Muscle of leg (tissue), 16 donors: ENCODE measurements at places on chromosomes 13 and 19. TPM values are rescaled to one million over a fixed set of nuclear protein-coding genes. Genes with fewer than 3 reads are reported as not detected.

The DAND5 gene
- total RNA-seq, result 0.04 TPM

- DNase-seq, result no peak
- no peaks in the 10 kb centered on the region for H3K27me3 ChIP-seq
- no peak overlapping the region for H3K4me3 ChIP-seq
- H3K27ac ChIP-seq, result no peak overlapping the region
- peaks cover 6% of the 10 kb centered on the region for H3K36me3 ChIP-seq
Observed at GRCh38 chr19:16449330-16449961, 22.3 kb downstream of the EPS15L1 start.

GRCh38 chr19:39125554-39126311 lies at the start of gene PAK4:
TSS of gene PAK4 (plus strand) at chr19:39125786. CDS start at chr19:39169554, 43,768 bp downstream.
- peaks cover 41% of the 10 kb centered on the region for H3K4me1 ChIP-seq
- peak within 1 kb of the TSS; percentile 83 for H3K4me3 ChIP-seq
- H3K27ac ChIP-seq, result peak within 1 kb of the TSS; percentile 77
- H3K36me3 ChIP-seq, result no peaks in the 10 kb centered on the region

GRCh38 chr13:20415306-20415679 lies 110.4 kb downstream of the CRYL1 start:
- H3K27ac ChIP-seq, result no peak overlapping the region
- no peak for DNase-seq
- peaks cover 6% of the 10 kb centered on the region for H3K36me3 ChIP-seq
- H3K27me3 ChIP-seq, result peaks cover 18% of the 10 kb centered on the region
- H3K4me3 ChIP-seq, result no peak overlapping the region
- peaks cover 10% of the 10 kb centered on the region for H3K4me1 ChIP-seq

DNA sequence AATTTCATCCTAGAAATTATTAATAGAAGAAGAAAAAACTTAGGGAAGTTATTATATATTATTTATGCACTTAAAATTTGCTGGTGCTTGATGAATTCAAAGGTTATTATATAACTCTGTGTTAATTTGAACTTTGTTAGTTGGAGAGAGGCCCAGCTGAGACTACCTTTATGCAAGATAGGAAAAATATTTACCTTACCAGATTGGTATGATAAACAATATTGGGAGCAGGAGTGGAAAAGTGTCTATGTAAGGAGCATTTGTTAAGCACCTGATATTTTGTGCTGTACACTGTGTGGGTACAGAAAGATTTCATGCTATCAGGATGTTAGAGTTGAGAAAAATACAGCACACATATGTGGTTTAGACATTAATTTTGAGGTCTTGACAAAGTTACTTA lies 357.2 kb downstream of the OXGR1 start:
- no peak overlapping the region for H3K4me3 ChIP-seq
- no peaks in the 10 kb centered on the region for H3K27me3 ChIP-seq
- DNase-seq, result no peak
- no peak overlapping the region for H3K27ac ChIP-seq
- H3K36me3 ChIP-seq, result no peaks in the 10 kb centered on the region
